HS-5 (cell line): ENCODE measurements at places on chromosomes 1 and 21.

GRCh38 chr1:109113590-109114341 lies at the start of gene ELAPOR1:
ELAPOR1 (plus strand) TSS chr1:109114115; CDS start chr1:109114184, 69 bp downstream.
- no peak for DNase-seq

DNA sequence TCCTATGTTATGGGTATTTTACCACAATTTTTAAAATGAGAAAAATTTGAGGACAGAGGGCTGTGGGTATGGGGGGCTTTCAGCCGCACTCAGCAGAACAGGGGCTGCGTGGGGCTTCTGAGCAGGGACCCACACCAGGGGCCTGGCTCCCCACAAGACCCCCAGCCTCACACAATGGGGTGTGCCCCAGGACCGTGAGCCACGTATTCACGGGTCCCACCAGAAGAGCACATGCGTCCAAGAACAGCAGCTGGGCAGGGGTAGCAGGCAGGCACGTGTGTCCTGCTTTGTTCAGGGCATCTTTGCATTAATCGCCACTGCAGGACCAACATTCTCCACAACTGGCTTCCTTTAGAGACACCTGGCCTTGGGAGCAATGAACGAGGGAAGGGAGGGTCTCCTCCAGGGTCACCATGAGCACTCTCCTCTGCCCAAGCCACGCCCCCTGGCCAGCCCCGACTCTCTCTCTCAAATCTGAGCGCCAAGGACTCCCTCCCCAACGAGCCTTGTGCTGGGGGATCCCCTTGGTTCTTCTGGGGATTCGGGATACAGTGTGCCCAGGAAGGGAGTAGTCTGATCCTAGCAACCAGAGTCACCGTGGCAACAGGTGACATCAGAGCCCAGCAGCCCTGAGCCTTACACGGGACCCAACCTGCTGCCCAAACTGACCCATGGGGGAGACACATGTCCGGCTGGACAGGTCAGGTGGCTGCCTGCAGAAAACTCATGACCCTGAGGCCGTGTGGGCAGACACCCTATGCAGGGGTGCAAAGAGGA lies 7.4 kb upstream of the ARF1 start:
- DNase-seq: no peak

- DNase-seq: no peak
Measured at GRCh38 chr1:200527670-200528069, 92.9 kb downstream of the KIF14 start.

DNA sequence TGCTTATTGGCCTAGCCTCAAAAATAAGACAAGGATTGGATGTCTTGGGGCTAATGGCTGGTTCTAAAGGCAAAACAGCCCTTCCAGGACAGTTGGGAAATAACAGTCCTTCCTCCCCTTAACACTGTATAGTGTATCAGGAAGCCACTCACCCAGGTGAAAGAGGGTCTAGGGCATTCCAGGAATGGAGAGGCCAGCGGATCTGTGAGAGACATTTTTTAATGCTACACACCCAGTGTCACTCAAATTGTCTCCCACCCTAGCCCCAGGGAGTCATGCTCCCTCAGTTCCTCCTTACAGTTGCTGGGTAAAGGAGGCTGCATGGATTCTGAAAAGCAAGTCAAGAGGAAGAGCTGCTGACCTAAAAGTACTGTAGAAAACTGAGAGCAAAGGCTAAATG lies 24.1 kb upstream of the EXO1 start:
- no peak for DNase-seq

DNA sequence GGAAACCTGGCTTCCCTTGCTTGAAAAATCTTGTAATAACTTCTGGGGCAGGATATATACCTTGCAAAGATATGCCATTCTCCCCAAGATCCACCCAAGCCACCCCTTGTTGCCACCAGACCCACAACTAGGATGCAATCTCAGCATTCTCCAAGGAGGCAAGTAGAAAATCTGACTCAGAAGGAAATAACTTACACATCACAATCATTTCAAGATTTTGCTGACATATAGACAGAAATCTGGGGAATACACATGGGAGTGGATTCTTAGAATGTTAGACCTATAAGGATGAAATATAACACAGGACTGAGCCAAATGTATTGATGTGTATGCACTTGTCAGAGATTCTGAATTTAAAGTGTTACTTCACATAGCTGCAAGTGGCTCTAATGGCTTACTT lies 14.8 kb upstream of the ZDHHC18 start:
- no peak for DNase-seq

GRCh38 chr1:6154525-6155319 lies 25.4 kb downstream of the CHD5 start:
- no peak for DNase-seq

DNA sequence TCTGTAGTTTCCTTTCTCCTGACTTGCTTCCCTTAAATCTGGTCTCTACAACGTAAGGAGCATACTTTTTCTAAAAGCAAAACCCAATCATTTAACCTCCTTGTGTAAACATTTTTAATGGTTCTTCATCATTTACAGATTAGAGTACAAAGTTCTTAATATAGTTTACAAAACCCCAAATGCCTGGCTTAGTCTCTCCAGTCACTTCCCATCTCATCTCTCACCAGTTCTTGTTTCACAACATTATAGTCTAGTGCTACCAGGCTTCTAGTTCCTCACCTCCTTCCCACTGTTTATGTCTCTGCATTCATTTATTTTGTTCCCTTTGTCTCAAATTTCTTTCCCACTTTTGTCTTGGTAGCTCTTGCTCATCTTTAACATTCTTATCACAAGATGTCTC lies 168.4 kb downstream of the FASLG start:
- no peak for DNase-seq

DNA sequence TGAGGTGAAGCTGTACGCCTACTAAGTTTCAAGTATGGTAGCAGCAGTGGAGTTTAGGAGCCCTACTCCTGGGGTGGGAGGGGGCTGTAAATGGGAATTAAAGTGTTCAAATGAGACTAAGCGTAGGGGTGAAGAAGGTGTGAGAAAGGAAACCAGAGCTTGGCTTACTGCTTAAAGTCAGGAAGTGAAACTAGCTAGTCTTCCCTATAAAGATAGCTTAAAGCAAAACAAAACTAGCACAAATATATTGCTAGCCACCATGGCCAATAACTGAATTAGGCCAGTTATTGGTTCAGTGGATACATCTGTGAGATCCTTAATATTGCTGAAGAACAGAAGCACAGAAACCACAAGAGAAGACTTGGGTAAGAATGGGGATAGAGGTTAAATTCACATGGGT lies 492.2 kb upstream of the PKN2 start:
- DNase-seq: no peak

GRCh38 chr1:52665006-52665941 lies 32.3 kb downstream of the SHISAL2A start:
- no peak for DNase-seq

DNA sequence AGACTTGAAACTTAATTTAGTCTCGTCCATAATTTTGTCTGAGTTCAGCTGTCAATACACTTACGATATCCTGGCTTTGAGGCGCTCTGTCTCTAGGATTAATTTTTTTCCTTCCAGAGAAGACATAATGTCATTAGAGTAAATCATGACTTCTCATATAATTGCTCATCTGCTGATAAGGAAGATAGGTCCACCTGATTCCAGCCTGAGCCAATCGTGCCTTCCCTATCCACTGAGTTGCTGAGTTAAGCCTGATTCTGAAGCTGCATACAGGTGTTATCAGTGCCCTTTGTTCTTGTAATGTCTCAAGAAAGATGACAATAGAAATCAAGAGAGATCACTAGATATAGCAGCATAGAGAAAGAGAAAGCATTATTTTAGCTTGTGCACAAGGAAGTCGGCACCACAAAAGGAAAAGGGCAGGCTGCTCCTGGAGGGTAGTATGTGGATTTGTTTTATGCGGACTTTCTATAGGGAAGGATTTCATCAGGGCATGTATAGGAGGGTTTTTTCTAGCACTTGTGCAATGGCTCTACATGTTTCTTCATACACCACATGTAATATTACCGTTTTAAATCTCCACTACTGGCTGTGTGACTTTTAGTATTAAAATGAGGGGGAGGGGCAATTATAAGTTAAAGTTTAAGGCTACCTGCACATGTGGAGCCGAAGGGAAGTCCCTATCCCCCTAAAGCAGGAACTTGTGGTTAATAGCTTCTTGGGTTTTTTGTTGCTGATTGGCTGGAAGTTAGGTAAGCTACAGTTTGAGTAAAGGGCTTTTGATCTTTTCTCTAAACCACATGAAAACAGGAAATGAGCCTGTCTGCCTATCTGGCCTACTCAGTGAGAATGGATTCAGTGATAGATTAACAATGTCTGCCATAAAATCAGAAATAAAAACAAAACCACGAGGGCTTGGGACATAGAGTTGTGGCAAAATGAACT lies 133.4 kb downstream of the PLPPR5 start:
- DNase-seq: no peak

GRCh38 chr1:63802109-63802508 lies 28.3 kb downstream of the ROR1 start:
- no peak for DNase-seq

GRCh38 chr1:60071296-60071695 lies 2.3 kb downstream of the C1orf87 start:
- DNase-seq: no peak

DNA sequence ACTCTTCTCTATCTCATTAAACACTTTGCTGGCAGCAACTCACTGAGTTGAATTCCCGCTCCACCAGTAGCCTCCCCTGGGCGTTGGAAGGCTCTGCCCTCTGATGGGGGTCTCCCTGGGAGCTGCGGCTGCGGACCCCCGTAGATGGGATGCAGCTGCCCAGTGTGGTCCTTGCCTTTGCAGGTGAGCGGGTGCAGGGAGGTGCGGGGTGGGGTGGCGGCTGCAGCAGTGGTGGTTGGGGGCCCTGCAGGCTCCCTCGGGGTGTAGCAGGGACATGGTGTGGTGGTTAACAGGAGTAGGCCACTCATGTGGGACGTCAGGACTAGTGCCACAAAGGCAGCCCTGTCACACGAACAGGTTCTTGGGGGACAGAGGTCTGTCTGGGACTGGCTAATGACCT lies 42.0 kb downstream of the GALNT2 start:
- no peak for DNase-seq

DNA sequence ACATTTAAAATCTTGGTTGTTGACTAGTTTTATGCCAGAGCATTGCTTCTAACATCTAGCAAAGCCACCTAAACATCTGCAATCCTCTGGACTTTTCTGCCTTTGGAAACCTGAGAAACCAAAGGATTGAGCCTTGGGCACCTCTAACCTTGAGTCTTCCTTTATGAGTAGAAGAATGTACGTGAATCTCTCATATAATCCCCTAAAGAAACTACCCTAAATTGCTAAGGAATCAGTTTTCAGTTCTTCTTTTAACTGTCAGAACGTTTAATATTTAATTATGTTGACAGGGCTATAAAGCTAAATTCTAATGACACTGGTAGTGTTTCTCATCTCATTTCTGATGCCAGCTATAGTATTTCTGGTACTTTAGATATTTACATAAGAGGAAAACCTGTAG lies 997.3 kb downstream of the AMY1C start:
- DNase-seq: no peak

DNA sequence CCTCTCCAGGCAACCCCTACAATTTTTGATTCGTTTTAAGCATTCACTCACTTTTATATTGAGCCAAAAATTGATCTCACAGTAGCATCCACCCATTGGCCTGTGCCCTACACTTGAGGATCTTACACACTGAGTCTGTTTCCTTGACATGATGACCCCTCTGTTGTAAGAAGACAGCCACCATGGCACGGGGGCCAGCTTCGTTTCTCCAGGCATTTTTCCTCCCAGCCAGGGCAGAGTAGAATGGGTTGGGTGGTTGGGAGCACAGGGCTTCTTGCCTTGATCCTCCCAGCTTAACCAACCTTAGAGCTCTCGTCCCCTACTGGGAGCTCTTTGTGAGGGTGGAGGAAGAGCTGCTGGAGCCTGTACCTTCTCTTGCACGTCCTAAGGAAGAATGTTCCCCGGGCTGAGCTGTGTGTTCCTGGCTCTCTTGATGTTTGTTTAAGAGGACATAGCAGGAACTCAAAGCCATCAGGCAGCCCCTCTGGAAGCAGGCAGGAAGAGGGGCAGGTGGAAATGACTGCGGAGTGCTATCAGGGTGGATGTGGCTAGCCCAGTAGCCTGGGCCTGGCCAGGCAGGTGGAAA lies 213.2 kb upstream of the TMEM51 start:
- DNase-seq: no peak

- DNase-seq: no peak
Measured at GRCh38 chr1:58994664-58995063, 210.8 kb upstream of the JUN start.

- no peak for DNase-seq
Measured at GRCh38 chr1:33349081-33349759, 28.3 kb upstream of the A3GALT2 start.

GRCh38 chr1:199490769-199491527 lies 536.6 kb upstream of the NR5A2 start:
- peak; percentile 67 for DNase-seq

DNA sequence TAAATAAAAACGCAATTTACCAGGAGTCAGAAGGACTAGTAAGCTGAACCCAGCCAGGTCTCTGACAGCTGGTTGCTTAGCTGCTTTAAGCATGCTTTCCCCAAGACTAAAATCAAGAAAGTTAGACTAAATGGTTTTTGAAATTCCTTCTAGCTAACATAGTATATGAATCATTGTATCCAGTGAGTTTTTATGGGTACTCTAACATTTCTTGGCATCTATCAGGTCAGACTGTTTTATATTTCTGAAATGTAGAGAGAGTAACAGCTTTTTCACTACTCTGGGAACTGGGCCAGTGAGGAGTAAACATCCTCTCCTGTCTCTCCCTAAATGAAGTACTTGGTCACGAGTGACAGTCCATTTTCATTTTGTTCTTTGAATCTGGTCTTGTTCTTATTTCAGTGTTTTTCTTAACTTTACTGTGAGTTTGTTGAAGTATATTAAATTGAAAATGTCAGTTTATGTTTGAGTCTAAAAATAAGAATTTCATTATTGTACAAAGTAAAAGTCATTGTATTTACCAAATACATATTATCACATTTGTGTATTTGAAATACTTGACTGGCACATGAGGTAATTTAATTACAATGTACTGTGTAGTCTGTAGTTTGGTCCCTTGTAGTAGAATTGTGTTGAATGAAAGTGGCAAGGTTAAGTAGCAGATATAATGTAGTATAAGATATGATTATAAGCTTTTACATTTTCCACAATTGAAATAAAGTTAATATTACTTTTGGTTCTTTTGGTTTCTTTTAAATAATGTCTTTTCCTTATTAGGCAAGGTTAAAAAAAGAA lies 47.6 kb downstream of the PKN2 start:
- DNase-seq: peak; percentile 83

DNA sequence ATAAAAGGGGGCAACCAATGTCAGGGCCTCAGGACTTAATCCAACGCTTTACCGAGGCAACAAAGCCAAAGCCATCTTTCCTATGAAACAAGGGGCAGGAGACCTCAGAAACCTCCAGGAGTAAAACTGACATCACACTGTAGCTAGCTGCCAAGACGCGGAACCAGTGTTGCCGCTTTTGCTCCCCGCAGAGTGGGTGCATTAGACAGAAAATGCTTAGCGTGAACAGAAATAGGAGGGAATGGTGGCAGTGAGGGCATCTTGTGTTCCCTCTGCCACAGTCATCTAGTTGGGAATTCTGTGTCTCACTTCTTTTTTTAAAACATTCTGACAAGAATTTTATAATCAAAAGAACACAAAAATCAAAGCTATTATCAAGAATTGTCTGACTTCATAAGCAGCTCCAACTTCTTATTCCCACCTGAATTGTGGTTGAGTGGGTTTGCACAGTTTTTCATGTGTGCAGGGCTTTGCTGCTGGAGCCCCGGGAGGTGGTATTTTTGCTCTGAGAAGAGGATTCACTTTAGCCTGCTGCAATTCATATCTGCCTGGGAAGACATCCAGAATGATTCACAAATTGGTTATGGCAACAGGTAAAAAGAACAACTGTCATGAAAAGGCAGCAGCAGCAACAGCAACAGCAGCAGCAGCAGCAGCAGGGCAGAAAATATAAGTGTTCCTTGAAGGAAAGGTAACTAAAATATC lies 82.2 kb upstream of the DIRAS3 start:
- DNase-seq: no peak

GRCh38 chr1:173213665-173214064 lies 6.5 kb upstream of the TNFSF4 start:
- no peak for DNase-seq
